ENCODE measurements at places on chromosomes 1 and 21.

- no peak for DNase-seq
These were observed 4.1 kb upstream of the TIAM1 start for GRCh38 chr21:31348188-31348587.

DNA sequence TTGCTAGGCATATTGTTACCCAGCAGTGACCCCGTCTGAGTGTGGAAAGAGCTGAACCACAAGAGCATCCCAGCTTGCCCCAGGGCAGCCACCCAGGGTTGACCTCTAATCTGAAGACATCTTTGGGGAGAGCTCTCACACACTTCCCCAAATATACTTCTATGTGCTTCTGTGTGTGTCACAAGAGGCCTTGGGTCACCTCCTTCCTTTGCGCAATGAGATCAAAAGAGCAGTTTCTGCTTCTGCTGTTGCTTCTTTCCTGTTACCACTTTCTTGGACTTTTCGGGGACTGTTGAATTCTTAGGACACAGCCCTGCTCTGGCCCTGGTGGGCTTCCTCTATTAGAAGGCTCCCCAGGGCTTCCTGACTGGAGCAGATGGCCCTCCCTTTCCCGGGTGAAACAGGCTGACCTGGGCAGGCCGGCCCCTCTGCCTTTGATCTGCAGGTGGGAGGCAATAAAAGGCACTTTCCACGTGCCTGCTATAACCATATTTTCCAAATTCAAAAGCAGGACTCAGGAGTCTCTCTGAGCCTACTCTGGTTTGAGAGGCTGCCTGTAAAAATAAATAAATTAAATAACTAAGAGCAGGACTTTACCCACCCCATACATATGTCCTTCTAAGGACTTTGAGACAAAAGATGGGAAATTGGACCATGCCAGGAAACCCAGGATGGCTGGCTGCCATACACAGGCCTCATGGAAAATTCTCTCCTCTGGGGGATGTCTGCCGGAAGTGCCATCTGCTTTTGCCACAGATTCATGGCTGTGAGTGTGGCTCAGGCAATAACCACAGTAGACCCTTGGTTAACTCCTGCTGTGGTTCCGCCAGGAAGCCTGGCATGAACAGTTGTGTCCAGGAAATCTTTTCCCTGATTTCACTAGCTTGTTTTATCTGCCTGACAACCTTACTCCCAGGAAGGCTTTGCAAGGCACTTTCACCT, 28.3 kb upstream of the RCSD1 start:
- DNase-seq: no peak

GRCh38 chr1:28097100-28097472, 8.7 kb upstream of the EYA3 start:
- DNase-seq: no peak

GRCh38 chr1:220371324-220371723, 99.1 kb upstream of the RAB3GAP2 start:
- no peak for DNase-seq

GRCh38 chr1:18166341-18166740, 58.7 kb downstream of the IGSF21 start:
- DNase-seq: no peak

DNA sequence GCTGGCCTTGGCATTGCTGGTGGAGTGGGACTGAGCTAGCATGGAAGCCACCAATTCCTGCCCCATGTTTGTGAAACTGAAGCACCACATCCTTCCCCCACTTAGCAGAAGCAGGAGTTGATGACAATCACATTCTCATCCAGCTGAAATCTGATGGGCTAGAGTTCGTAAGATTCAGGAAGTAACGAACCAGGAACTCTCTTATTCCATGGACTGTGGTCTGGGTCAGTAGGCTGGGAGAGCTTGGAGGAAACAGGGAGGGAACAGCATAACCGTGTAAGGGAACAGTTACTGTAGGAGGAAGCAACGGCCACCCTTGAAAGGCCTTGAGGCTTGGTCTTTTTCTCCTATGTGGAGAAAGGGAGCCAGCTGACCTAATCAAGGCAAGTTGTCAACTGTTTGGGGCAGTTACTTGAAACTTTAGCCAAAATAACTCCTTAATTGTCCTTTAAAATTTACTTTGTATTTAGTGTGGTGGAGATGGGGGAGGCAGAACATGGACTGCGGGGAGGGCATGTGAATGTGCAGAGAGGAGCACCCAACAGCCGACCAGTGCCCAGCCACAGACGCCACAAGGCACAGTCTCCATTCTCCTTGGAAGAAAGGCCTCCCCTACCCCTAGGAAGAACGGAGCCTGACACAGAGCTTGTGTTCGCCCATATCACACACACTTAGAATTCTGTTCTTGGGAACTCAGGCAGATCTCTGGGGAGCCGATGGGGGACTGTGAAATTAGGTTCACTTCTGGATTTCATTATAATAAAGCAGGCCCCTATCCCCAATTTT, 2.0 kb upstream of the COQ8A start:
- no peak for DNase-seq

- DNase-seq: no peak
These were observed 40.0 kb upstream of the CITED4 start for GRCh38 chr1:40901886-40902852.

DNA sequence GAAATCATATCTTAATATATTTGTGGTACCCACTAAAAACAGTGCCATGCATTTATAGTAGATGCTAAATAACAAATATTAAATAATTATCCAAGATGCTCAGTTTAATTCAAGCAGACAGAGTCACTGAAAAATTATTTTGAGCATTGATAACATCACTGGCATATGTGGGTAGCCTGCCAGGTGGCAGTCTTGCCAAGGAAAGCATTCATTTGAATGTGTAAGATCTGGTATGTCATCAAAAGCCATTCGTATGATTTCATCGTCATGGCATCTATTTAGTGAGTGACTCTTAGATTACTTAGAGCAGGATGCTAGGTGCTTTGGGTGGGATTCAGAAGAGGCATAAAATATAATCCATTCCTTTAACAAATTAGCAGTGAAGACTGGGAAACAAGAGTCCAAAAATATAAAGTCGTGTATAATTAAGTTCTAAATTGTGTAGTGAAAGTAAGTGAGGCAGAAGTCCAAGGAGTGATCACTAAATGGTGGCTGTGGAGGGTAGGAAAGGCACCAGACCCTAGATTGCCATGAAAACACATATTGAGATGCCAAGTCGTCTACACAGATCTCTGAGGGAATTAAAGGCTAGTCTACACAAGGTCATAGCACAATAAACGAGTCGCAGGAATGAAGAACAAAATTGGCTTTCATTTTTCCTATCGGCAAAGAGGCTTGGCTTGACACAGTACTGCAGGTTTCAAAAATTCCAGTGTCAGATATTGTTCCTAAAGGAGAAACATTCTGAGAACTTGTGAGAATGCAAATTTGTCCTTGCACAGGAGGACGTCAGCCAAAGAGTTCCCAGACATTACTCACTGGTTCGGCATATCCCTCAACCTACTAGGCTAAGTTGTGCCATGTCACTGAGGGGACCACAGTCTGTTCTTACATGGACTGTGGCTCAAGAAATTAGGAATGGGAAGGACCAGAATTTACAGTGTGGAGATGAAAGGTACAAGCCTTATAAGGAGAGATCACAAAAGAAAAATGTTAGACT, 130.8 kb downstream of the LYPLAL1 start:
- no peak for DNase-seq

DNA sequence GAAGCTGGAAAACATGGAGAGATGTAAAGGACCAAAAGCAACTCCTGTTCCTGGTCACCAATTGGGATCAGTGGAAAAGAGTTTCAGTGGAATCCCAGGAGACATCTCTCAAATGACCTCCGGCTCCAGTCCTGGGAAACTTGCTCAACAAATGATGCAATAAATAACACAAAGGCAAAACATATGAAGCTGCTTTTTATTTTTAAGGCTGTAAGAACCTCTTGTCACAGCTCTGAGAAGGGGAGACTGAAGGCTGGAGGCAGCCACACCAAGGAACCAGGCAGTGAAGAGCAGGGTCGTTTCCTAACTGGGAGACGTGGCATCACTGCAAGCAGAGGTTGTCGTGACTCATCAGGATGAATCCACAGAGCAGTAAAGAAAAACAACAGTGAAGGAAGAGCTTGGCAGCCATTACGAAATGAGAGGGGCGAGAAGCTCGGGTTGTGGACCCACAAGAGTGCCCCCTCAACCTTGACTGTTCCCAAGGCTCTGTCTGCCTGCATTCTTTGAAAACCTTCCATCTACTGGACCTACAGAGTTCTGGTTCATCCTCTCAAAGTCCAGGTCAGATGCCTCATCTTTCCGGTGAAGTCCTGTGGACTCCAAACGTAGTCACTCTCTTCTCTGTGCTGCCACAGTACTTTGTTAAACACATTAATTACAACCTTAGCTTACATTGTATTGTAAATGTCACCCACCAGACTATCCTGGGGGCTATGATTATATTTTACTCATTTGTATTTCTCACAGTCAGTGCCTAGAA, 32.1 kb downstream of the JAK1 start:
- no peak for DNase-seq

- no peak for DNase-seq
These were observed 63.5 kb downstream of the ATP1A1 start for GRCh38 chr1:116436611-116436970.

GRCh38 chr1:64392109-64392508, 77.8 kb upstream of the CACHD1 start:
- DNase-seq: no peak

- no peak for DNase-seq
These were observed 75.1 kb upstream of the COG2 start for GRCh38 chr1:230567221-230567575.

- no peak for DNase-seq
These were observed 5.6 kb downstream of the PDZK1IP1 start for GRCh38 chr1:47184090-47184821.

GRCh38 chr1:82405333-82405732, 604.6 kb downstream of the ADGRL2 start:
- DNase-seq: no peak

DNA sequence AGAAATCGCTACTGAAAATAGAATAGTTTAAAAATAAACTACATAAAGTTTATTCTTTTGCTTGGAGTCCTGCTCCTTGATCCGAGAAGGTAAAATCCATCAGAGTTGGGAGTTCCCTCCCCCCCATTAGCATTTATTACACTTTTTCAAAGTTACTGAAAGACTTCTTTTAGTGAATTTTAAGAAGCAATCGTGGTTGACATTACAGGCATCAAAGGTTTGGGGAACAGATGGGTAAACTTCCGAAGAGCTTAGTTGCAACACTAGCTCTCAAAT, 31.0 kb upstream of the NFIA start:
- DNase-seq: no peak

DNA sequence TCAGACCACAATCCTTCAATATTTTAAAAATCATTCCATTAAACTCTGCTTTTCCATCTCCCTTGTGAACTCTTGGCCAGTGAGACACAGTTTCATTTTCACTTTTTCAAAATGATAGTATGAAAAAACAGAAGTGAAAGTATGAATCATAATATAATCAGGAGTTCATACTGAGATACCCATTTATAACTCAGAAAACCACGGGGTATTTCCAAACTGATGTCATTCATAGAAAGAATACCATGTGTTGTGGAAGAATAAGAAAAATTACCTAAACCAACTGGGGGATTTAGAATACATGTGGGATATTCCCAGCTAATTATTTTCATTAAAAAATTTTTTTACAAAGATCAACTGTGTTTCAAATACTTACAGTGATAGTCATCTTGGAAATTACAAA, 149.9 kb downstream of the MRPL39 start:
- DNase-seq: no peak

- no peak for DNase-seq
These were observed 89.9 kb downstream of the FOXD2 start for GRCh38 chr1:47527653-47528272.

GRCh38 chr1:182206626-182207239, 145.2 kb upstream of the ZNF648 start:
- DNase-seq: no peak

GRCh38 chr1:112172294-112172882, 182.9 kb upstream of the KCND3 start:
- DNase-seq: no peak

DNA sequence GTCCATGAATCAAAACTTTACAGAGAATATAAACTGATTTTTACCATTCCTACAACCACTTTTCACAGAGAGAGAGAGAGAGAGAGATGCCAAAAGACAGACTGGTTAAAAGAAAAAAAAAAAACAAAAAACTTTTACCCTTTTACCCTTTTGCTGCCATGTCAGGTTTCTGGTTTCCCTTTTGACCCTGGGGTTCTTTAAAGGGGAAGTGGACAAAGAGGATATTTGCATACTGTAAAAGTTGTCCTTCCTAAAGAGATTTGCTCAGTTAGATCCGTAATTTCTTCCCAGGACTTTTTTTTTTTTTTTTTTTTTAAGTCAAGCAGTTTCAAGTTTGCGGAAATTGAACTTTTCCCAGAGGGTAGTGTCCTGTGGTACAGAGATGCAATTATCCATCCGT, 287.8 kb upstream of the RGS18 start:
- no peak for DNase-seq

DNA sequence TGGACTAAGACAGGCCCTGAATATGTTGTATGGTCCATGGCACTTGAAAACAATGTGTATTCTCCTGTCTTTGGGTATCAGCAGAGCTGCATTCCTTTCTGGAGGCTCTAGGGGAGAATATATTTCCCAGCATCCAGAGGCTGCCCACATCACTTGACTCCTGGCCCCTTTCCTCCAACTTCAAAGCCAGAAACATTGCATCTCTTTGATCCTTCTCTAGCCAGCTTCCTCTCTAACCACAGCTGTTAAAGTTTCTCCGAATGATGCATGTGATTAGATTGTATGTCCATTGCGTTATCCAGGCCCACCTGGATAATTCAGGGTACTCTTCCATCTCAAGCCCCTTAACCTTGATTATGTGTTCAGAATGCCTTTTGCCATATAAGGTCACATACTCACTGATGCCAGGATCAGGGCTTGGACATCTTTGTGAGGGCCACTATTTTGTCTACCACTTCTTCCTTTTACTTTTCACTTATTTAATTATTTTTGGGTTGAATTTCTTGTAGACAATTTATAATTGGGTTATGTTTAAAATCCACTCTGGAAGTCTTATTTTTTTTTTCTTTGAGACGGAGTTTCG, 5.3 kb downstream of the CHD1L start:
- DNase-seq: no peak

DNA sequence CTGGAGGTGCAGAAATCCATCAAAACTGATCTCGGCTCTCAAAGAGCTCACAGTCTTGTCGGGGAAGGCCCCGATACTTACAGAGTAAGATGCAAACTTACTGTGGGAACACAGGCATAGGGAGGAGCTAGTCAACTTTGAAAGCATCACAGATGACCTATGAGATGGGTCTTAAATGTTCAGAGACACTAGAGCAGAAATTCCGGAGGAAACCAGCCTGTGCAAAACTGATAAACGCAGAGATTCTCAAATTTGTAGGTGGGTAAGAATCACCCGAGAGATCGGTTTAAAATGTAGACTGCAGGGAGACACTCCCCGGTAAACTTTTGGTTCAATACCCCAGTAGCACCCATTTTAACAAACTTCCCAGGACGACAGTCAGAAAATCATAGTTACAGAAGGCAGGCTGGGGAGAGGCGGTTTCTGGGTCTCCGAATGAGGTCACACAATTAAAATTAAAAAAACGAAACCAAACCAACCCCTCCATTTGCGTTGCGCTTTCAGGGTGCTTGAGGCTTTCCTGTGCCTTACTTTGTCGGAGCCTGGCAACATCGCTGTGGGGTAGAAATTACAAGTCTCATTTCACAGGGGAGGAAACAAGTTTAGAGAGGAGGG, 755 bp upstream of the THRAP3 start:
- no peak for DNase-seq

GRCh38 chr1:201015551-201016091, 7.9 kb downstream of the KIF21B start:
- no peak for DNase-seq

- no peak for DNase-seq
These were observed 17.8 kb downstream of the F5 start for GRCh38 chr1:169568497-169568896.

- DNase-seq: no peak
These were observed 11.8 kb downstream of the UBE2T start for GRCh38 chr1:202329891-202330290.

GRCh38 chr1:20143318-20143717, 4.2 kb downstream of the PLA2G2F start:
- DNase-seq: no peak

All from activated T-helper 1 cell treated with Interleukin-2 at 50 U/mL for 16 hours (primary cell).